Fibroblast of the conjunctiva (primary cell): ENCODE measurements at places on chromosomes 11 and 22.

DNA sequence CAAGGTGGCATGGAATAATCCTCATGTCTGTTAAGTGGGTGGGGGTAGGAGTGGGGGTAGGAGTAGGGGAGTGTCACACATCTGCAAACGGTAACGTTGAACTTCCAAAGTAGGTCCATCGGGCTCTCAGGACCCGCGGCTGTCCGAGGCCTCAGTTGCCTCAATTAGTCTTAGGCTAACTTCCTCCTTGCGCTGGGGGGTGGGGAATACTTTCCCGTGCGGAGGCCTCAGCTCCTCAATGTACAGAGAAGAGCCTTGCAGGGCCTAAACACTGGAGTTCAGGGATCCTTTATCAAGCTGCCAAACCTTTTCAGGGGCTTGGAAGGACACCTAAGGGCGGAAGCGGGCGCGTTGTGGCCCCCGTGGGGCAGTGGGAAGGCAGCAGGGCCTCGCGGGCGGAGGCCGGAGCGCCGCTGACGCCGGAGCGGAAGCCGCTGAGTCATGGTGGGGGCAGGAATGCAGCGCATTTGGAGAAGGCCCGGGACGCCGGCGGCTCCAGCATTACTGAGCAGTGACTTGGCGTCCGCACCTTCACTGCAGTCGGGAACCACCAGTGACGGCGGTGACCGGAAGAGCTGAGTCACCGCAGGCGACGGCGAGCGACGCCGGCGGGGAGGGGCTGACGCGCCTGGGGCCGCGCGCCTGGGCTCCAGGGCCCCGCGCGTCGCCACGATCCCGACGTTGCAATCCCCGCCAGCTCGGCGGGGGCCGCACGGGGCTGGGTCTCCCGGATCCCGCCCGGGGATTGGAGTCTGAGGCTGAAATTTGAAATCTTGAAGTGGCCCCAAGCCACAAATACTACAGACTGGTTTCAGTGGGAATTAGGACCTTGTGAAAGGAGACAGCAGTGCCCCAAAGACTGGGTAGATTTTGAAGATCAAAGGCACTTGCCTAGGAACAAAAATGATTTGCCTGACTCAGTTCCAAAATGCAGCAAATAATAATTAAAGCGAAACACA is 20.2 kb upstream of the IPO7 start:
- peak; percentile 87 for DNase-seq

DNA sequence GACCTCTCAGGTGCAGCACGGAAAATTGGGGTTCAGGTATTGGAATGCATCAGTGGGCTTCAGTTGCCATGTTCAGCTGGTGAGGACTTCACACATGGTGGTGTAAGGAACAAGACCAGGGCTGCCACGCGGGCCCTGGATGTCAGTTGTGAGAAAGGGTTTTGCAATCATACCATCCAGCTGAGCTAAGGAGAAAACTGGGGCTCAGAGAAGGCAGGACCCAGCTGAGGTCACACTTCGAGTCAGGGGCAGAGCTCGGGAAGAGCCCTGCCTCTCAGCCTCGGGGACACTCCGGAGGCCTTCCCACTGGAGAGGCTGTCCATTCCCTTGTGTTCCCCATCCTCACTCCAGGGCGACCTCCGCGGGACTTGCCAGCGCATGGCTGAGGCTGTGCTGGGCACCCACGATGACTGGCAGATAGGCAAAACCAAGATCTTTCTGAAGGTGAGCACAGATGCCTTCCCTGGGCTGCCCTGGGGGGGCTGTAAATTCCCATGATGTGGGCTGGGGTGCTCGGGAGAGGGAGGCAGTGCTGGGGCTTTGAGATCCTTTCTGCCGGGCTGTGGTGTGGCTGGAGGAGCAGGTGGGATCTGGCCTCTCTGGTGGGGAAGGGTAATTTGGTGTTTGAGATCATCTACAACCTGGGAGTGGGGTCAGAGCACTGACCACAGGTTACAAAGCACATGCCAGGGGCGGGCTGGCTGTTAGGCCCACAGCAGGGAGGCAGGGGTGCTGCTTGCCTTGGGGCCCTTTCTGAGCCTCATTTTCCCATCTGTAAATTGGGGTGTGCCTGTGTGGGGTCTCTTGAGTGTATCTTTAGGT is 47.2 kb downstream of the MYO7A start:
- DNase-seq: no peak

DNA sequence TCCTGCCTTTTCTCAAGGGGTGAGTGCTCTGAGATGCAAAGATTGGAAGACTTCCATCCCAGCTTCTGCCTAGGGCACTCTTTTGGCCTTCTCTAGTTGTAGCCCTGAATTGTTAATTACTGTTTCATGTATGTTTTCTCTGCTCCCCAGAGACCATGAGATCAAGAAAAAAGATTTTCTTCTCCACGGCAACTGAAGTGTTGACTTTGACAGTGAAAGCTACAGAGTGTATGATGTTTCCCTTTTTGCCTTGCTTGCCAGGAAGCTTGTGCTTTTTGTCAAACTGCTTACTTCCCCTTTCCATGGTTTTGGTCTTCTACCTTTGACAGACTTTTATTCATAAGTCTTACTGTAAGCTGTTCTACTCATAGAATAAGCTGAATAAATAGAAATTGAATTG is 23.3 kb upstream of the EIF3D start:
- DNase-seq: no peak

GRCh38 chr11:132037467-132037862 is 667.0 kb downstream of the NTM start:
- DNase-seq: no peak

GRCh38 chr11:85759915-85760314 is 51.0 kb downstream of the SYTL2 start:
- DNase-seq: peak; percentile 13

DNA sequence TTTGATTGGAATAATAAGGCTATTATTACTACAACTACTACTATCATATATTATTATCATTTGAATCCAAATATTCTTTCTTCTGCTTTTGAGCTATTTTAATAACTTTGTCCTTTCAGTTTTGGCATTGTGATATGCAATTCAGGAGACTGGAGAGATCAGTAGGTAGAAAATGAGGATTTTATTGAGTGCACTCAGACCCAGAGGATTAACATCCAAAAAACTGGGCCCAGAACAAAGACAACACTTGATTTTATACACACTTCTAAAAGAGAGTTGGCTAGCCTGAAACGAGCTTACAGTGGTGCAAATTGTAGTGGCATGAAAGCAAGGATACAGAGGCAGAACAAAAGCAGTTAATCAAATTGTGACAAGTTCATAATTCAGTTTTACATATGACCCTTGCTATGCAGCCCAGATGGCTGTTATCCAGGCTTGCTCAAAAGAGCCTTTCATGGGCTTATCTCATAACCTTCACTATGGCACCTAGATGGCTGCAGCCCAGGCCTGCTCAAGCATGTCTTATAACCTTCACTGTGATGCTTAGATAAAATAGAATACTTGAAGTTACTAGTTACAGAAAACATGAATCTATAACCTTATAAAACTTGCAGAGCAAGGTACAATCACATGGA is 796.3 kb upstream of the RAG2 start:
- no peak for DNase-seq

- DNase-seq: peak; percentile 51
These were observed 31.8 kb downstream of the BID start for GRCh38 chr22:17742527-17742902.

- DNase-seq: no peak
These were observed 1.3 kb downstream of the CST6 start for GRCh38 chr11:66012946-66013761.

GRCh38 chr11:61902313-61902712 is 11.0 kb upstream of the FADS3 start:
- no peak for DNase-seq

GRCh38 chr11:121405646-121406045 is 46.5 kb upstream of the SORL1 start:
- no peak for DNase-seq

DNA sequence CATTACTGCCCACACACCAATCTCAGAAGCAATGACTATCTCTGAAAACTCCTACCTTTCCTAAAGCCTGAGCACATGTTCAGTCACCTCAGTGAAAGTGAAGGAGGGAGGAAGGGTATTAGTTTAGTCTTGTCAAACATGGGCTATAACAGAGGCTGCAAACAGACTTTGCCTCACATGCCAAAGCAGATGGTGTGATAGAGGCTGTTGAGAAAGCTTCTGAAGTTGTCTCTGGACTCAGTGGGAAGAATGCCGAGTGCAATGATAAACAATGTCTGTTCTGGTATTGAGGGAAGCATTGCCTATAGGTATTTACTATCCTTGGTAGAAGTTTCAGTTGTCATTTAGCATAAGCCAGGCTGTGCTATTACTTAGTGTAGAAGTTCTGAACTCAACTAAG is 314.5 kb upstream of the CCDC90B start:
- DNase-seq: no peak

GRCh38 chr11:44814881-44815592 is 88.3 kb downstream of the TSPAN18 start:
- DNase-seq: no peak

DNA sequence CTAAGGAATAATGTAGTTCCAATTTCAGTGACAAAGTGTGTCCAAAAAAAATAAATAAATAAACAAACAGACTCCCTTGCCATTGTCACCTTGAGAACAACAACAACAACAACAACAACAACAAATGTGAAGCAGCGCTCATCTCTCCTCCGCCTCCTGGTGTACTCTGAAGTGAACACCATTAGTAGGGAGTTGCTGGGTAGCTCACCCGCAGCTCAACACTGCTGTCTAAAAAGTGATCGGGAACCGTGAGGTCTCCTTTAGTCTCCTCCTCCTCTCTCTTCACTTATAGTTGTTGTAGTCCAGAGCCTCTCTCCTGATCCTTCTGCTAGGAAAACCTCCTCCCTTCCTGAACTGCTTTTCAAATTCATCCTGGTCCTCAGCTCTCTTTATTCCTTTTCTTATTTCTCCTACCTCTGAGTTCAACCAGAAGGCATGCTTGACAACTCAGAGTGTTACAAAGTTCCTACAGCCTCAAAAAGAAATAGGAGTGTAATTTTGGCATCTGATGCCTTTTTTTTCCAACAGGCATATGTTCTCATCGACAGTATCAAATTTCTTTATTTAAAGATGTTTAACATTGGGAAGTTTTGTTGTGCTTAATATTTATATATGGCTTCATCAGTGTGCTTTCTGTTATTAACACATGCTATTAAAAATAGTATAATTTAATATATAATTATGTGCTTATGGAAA is 215.1 kb downstream of the PGR start:
- no peak for DNase-seq

DNA sequence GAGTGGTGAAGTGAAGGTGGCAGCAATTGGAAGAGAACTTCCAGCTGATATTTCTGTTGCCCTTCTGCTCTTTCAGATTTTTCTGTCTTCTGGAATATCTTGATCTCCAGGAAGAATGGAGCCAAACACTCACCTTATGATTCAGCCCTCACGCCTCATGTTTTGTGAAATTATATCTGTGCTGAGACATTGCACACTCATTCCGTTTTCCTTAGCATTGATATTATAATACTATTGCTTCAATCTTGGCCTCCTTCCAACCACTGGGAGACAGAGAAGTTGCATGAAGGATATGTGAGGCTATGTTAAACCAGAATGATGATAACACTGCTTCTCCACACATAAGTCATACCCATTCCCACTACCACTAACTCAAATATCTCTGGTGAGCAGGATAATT is 177.9 kb downstream of the ETS1 start:
- DNase-seq: no peak

DNA sequence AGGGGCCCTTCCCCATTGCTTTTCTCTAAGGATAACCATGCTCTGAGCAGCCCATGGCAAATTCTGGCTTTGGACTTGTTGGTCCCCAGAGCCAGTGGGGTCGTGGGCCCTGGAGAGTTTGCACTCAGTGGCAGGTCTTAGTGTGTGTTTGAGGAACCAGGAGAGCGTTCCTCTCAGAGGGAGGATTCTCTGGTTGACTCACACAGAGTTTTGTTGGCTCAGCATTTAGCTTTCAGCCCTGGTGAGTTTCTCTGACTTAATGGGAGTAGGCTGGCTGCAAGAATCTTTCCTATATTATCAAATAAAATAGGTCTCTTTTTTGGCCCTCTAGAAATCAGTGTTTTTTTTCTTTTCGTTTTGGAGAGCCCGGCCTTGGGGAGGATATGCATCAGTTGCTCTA is 20.9 kb downstream of the ST14 start:
- no peak for DNase-seq

DNA sequence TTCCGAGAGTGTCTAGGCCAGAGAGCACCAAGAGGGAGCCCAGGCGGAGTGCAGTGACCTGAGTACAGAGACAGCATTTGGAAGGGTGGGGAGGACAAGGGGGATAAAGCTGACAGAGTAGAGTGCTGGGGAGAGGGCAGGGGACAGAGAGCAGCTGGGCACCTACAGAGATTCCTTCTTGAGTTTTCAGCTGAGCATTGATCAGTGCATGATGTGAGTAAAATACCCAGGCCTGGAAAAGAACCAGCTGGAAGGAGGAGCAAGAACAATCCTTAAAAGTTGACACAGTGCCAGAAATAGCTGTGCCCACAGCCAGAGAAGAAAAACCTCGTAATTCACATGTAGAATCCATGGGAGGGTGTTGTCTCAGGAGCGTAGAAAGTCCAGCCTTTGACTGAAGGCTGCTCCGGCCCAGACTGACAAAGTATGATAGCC is 33.9 kb upstream of the PANX2 start:
- no peak for DNase-seq

- DNase-seq: no peak
These were observed 45.3 kb downstream of the RTL6 start for GRCh38 chr22:44452531-44453420.

DNA sequence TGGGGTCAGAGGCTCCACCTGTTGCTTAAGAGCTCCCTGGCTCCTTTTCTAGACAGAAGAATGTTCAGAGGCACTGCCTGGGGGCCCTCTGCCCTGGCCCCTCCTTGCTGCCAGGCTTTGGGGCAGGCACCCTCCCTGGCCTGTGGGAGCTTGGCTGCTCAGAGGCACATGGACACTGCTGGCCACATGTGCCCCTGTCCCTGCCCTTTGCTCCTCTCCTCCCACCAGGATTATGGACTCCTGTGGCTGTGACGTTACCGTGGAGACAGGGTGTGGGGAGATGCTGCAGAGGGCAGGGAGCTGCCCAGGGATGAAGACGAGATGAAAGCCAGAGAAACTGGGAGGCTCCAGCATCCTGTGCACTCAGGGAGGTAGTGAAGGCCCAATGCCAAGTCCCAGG is 14.7 kb downstream of the DRD2 start:
- no peak for DNase-seq

GRCh38 chr11:20626279-20626678 is 26.9 kb downstream of the SLC6A5 start:
- DNase-seq: no peak

DNA sequence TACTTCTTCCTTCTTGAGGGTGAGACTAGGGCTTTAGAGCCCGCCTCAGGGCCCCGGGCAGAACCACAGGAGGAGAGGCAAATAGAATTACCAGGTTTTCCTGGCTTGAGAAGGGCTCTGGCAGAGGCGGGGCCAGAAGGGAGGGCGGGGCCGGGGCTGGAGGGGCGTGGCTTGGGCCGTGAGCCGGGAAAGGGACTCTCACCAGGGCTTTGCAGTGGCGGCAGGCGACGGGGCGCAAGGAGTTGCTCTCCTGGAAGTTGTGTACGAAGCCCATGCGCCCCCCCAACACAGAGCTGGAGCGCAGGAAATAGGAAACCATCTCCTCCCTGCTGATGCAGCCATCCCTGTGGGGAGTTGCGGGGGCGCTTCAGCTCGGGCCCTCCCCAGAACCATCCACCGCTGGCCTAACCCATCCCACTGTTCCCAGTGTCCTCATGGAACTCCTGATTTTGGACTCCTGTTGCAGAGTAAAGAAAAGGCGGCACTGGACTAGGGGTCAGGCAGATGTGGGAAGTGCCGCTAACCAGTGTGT is 6.9 kb upstream of the NRXN2 start:
- DNase-seq: no peak
